ENCODE measurements at places on chromosomes 1 and 21. TPM values are rescaled to one million over a fixed set of nuclear protein-coding genes. Genes with fewer than 3 reads are reported as not detected.

- H3K4me1 ChIP-seq: no peaks in the 10 kb centered on the region
- no peak overlapping the region for H3K27ac ChIP-seq
- H3K27me3 ChIP-seq: peaks cover 6% of the 10 kb centered on the region
- no peaks in the 10 kb centered on the region for H3K36me3 ChIP-seq
- no peak overlapping the region for H3K4me3 ChIP-seq
These were observed 35.6 kb upstream of the VASH2 start for GRCh38 chr1:212914789-212915188.

DNA sequence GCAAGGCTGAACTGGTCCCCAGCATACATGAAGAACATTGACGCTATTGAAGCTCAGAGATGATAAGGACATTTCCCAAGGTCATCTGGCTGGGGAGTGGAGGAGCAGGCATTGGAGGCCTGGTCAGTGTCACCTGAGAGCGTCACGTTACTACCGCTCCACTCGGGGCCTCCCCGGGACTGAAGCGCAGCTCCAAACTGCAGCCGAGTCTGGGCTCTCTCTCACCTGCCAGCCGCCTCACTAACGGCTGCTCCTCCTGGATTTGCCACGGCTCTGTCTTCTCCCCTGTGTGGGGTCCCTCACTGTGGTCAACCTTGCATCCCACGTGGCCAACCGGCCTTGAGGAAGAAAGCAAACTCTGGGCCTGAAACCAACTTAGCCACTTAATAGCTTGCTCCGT lies 111.3 kb downstream of the ADSS2 start:
- H3K36me3 ChIP-seq: no peaks in the 10 kb centered on the region
- no peaks in the 10 kb centered on the region for H3K27me3 ChIP-seq
- DNase-seq: no peak
- H3K4me3 ChIP-seq: no peak overlapping the region
- H3K27ac ChIP-seq: no peak overlapping the region
- H3K4me1 ChIP-seq: peaks cover 29% of the 10 kb centered on the region

- no peaks in the 10 kb centered on the region for H3K27me3 ChIP-seq
- H3K4me1 ChIP-seq: peaks cover 63% of the 10 kb centered on the region
- peak overlapping the region; percentile 96 for H3K27ac ChIP-seq
These were observed 810 bp downstream of the ZBTB37 start for GRCh38 chr1:173869021-173869359.

DNA sequence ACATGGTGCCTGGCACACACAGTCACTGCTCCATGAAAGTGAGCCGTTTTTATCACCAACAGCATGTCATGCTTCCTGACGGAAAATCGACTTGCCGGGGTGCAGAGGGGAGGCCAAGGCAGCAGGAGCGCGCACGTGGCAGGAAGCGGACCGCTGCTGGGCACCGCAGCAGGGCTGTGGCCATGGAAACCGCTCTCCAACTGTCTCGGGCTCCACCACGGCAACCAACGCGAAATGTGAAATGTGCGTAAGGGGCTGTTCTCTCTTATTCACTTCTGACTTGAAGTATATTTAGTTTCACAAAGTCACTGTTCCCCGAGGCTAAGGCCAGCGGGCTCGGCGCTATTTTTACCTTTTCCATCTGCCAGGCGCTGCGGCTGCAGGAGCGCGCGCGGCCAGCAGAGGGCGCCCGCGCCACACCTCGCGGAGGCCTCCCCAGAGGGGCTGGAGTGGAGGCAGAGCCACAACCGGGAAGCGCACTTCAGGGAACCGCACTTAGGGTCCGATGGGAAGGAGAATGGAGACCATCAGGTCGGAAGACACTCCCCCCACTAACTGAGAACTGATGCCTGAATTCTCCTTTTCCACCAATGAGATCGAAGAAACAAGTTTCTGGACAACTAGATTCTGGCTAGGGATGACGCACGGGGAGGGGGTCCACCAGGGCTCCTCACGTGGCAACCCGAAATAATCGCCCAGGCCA lies 19.7 kb downstream of the RCC2 start:
- peaks cover 8% of the 10 kb centered on the region for H3K4me1 ChIP-seq
- no peak overlapping the region for H3K4me3 ChIP-seq
- no peaks in the 10 kb centered on the region for H3K27me3 ChIP-seq
- peak; percentile 59 for DNase-seq

GRCh38 chr1:92367496-92367895 lies 68.6 kb downstream of the RPAP2 start:
- no peaks in the 10 kb centered on the region for H3K27me3 ChIP-seq
- peaks cover 46% of the 10 kb centered on the region for H3K4me1 ChIP-seq
- H3K36me3 ChIP-seq: peaks cover 37% of the 10 kb centered on the region

DNA sequence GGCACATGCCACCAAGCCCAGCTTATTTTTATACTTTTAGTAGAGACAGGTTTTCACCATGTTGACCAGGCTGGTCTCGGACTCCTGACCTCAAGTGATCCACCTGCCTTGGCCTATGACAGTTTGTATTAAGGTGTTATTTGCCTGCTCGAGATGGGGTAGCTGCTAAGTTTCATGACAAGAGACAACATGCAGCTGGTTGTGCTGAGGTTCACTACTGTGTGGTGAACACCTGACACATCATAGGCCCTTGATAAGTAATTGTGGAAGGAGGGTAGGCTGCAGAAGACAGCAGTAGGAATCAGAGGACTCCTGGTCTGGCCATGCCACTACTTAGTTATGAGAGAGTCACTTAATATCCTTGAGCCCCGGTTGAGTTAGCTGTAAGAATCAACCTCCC lies 46.2 kb downstream of the PLPP3 start:
- no peaks in the 10 kb centered on the region for H3K36me3 ChIP-seq
- no peak for DNase-seq
- no peak overlapping the region for H3K27ac ChIP-seq
- H3K27me3 ChIP-seq: peaks cover 4% of the 10 kb centered on the region

DNA sequence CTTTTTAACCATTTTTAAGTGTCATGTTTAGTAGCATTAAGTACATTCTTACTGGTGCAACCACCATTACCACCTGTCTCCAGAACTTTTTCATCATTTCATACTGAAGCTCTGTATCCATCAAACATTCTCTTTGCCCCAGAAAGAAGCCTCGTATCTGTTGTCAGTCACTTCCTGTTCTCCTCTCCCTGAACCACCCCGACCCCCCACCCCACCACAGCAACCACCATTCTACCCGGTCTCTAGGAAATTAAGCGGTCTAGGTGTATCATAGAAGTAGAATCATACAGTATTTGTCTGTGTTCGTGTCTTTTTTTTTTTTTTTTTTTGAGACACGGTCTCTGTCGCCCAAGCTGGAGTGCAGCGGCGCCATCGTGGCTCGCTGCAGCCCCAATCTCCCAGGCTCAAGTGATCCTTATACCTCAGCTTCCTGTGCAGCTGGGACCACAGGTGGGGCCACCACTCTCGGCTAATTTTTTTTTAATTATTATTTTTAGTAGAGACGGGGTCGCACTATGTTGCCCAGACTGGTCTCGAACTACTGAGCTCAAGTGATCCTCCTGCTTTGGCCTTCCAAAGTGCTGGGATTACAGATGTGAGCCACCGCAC lies 23.7 kb upstream of the EPHA8 start:
- DNase-seq: no peak
- H3K36me3 ChIP-seq: no peaks in the 10 kb centered on the region
- H3K4me1 ChIP-seq: peaks cover 10% of the 10 kb centered on the region
- peak overlapping the region; percentile 9 for H3K27ac ChIP-seq

- H3K27ac ChIP-seq: no peak overlapping the region
- H3K4me1 ChIP-seq: peaks cover under 1% of the 10 kb centered on the region
- H3K36me3 ChIP-seq: peaks cover 2% of the 10 kb centered on the region
- no peak overlapping the region for H3K4me3 ChIP-seq
These were observed 83.4 kb downstream of the BACH1 start for GRCh38 chr21:29382030-29382654.

DNA sequence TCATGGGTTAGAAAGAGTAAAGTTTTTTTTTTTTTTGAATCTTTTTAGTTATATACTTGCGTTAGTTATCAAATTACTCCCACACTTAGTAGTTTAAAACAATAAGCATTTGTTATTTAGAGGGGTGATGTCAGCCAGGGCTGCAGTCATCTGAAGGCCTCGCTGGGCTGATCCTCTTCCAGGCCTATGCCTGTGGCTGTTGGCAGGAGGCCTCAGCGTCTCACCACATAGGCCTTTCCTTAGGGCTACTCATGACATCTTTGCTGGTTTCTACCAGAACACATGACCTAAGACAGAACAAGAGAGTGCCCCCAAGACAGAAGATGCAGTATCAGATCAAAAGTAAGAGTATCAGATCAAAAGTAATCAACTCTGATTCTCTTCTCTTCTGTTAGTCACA lies 167.4 kb downstream of the HHAT start:
- no peak overlapping the region for H3K27ac ChIP-seq
- no peaks in the 10 kb centered on the region for H3K27me3 ChIP-seq
- no peaks in the 10 kb centered on the region for H3K36me3 ChIP-seq
- no peak for DNase-seq
- H3K4me3 ChIP-seq: no peak overlapping the region

GRCh38 chr1:182413486-182413885 lies 13.0 kb upstream of the TEDDM1 start:
- H3K27me3 ChIP-seq: peaks cover 22% of the 10 kb centered on the region
- no peak overlapping the region for H3K4me3 ChIP-seq
- H3K4me1 ChIP-seq: peaks cover 1% of the 10 kb centered on the region
- no peaks in the 10 kb centered on the region for H3K36me3 ChIP-seq
- DNase-seq: no peak

DNA sequence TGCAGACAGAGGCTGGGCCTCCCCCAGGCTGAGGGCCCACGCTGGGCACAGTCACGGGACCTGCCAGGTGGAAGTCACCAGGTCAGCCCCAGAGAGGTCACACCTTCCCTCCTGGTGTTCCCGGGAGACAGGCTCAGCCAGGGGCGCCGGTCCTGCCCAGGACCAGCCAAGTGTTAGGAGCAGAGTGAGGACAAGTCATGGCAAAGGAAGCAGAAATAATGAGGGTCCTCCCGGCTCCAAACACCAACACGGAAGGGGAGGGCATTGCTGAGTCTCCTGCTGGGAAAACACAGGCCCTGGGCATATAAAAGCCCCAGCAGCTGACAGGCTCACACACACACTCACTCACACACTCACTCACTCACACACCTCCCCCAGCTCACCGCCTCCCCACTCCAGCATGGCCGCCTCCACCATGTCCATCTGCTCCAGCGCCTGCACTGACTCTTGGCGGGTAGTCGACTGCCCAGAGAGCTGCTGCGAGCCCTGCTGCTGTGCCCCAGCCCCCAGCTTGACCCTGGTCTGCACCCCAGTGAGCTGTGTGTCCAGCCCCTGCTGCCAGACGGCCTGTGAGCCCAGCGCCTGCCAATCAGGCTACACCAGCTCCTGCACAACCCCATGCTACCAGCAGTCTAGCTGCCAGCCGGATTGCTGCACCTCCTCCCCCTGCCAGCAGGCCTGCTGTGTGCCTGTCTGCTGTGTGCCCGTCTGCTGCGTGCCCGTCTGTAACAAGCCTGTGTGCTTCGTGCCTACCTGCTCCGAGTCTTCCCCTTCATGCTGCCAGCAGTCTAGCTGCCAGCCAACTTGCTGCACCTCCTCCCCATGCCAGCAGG lies at the start of gene KRTAP10-10:
TSS of gene KRTAP10-10 (plus strand) at position 339 of the 833 bp plus-strand sequence. CDS start at position 401, 62 bp downstream.
- H3K27me3 ChIP-seq: peaks cover 13% of the 10 kb centered on the region
- H3K27ac ChIP-seq: peak within 1 kb of the TSS; percentile 7
- H3K4me1 ChIP-seq: no peaks in the 10 kb centered on the region
- no peak for DNase-seq
- peaks cover 3% of the 10 kb centered on the region for H3K36me3 ChIP-seq
- no peak within 1 kb of the TSS for H3K4me3 ChIP-seq

- no peak overlapping the region for H3K27ac ChIP-seq
- H3K36me3 ChIP-seq: peaks cover 5% of the 10 kb centered on the region
- no peak for DNase-seq
- H3K27me3 ChIP-seq: peaks cover 5% of the 10 kb centered on the region
These were observed 74.8 kb upstream of the ATP1B1 start for GRCh38 chr1:169031566-169032224.

DNA sequence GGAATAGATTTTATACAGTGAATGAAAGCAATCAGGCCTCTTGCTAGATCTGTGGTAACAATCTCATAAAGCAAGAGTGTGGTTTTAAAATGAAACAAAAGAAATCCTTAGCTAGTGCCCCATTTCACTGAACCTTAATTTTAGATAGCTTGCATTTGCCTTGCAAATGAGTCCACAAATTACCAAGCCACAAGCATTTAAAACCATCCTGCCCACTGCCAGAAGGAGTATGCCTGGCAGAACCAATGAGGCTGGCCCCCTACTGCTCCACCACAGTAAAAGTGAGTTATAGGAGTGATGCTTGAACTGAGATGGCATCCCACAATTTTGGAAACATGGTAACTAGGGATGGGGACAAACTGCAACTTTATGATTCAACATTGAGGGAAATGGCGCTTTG lies 206.4 kb upstream of the LMO4 start:
- H3K27me3 ChIP-seq: peaks cover 1% of the 10 kb centered on the region
- DNase-seq: no peak
- no peak overlapping the region for H3K27ac ChIP-seq
- H3K36me3 ChIP-seq: no peaks in the 10 kb centered on the region

DNA sequence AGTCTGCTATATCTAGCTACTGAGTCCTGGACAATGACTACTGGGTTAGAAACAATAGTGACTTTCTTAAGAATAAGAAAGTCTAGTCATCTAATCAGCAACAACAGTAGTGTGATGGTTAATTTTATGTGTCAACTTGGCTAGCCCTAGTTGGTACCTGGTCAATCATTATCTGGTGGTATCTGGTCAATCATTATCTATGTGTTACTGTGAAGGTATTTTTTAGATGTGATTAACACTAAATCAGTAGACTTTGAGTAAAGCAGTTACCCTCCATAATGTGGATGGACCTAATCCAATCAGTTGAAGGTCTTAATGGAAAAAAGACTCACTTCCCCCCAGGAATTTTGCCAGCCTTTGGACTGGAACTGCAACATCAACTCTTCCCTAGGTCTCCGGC lies 312.6 kb downstream of the SIPA1L2 start:
- no peaks in the 10 kb centered on the region for H3K36me3 ChIP-seq
- H3K27me3 ChIP-seq: no peaks in the 10 kb centered on the region
- H3K4me1 ChIP-seq: no peaks in the 10 kb centered on the region
- H3K27ac ChIP-seq: no peak overlapping the region
- no peak for DNase-seq
- H3K4me3 ChIP-seq: no peak overlapping the region

DNA sequence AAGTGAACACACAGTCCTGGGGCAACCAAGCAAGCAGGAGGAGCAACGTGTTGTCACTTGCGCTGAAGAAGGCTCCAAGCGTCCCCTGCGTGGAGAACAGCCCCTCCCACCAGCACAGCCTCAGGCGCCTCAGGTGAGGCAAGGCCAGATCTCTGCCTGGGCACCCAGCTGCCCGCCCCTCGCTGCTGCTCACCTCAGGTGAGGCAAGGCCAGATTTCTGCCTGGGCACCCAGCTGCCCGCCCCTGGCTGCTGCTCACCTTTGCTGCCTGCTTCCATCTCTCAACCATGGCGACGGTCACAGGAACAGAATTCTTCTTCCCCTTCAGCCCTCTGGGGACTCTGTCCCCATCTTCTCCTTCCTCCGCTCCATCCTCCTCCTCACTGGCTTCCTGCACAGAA lies 2.4 kb downstream of the NOC2L start:
- H3K27me3 ChIP-seq: no peaks in the 10 kb centered on the region
- no peak for DNase-seq
- peaks cover 16% of the 10 kb centered on the region for H3K36me3 ChIP-seq
- H3K4me1 ChIP-seq: peaks cover 20% of the 10 kb centered on the region

Gene TMCC2
- total RNA-seq: 0.64 TPM

Gene MROH9
- total RNA-seq: not detected

Gene MIXL1
- total RNA-seq: not detected

Gene CDC42SE1
- 360 TPM for total RNA-seq

Gene NBPF1
- 7.7 TPM for total RNA-seq

Gene ARHGEF16
- total RNA-seq: not detected

Gene UTP25
- 8.4 TPM for total RNA-seq

Gene DYNLT5
- not detected for total RNA-seq

Gene ATP6V1G3
- total RNA-seq: not detected

Gene PEAR1
- 0.15 TPM for total RNA-seq

Gene NPHP4
- 14.6 TPM for total RNA-seq

Gene STUM
- not detected for total RNA-seq

Gene GPA33
- total RNA-seq: 2.2 TPM

Gene PROK1
- not detected for total RNA-seq

All from activated CD4-positive, alpha-beta T cell treated with anti-CD3 and anti-CD28 coated beads, Interleukin-2, amount 10 ng/mL, durations not matched to agents 7 days and 5 days (primary cell).